ENCODE measurements at places on chromosomes 2 and 18.

DNA sequence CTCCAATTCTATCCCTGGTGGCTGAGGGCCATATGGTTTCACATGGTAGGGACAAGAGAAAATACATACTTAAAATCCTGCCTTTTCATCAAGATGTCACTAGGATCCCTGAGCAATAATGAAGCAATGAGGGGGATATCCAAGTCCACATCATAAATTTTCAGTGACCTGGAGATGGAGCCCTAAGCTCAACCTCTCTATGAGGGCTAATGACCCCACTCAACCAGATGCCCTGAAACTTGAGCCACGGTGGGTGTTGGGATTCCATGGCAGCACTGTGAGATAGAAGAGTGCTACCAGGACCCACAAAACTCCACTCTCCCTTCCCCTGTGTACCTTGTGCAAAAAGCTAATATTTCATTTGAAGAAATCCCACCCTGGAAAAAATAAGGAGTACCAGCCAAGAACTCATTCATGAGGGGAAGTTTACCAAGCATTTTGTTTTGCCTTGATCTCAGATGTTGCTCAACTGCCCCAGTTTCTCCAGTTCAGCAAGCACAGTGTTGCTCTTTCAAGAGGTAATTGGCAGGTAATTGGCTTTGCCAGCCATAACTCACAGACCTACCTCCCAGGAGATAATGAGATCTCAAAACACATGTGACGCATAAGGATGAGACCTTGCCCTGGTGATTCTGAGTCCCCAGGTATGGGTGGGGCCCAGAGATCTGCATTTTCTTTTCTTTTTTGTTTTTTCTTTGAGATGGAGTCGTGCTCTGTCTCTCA lies 51.0 kb upstream of the TTC39C start:
- no peak for DNase-seq

DNA sequence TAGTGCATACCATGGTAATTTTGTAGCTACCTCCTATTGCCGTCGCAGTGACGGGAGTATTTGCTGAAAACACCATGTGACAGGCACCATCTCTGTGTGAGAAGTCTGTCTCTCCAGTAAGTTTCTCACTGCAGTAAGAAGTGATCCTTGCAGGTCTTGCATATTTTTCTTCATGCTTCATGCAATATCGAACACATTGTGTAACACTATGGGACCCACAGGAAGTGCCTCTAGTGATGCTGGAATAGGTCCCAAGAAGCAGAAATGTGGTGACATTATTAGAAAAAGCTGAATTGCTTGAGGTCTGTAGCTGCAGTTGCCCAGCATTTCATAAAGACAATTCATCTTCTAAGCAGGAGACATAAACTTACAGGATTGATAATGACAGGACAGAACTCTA lies 167.6 kb downstream of the DCDC2C start:
- DNase-seq: no peak

- no peak for DNase-seq
Measured at GRCh38 chr18:42187611-42188380, 232.8 kb downstream of the PIK3C3 start.

DNA sequence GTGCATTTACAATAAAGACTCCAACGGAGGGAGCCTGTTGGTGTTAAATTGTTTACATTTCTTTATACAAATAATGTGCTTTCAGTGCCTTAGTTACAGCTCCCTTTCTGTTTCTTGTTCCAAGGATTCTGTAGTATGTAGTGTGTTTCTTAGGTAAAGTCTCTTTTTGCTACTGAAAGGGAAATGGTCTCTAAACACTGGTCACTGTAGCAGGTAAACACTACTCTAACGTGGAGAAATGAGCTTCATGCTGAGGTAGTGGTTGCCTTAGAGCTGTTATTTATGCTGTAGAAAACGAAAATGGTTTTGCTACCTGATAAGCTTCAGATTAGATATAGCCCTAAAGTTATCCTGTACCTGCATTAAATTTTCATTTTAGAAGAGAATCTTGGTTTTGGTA lies 163.6 kb downstream of the CAPN13 start:
- no peak for DNase-seq

DNA sequence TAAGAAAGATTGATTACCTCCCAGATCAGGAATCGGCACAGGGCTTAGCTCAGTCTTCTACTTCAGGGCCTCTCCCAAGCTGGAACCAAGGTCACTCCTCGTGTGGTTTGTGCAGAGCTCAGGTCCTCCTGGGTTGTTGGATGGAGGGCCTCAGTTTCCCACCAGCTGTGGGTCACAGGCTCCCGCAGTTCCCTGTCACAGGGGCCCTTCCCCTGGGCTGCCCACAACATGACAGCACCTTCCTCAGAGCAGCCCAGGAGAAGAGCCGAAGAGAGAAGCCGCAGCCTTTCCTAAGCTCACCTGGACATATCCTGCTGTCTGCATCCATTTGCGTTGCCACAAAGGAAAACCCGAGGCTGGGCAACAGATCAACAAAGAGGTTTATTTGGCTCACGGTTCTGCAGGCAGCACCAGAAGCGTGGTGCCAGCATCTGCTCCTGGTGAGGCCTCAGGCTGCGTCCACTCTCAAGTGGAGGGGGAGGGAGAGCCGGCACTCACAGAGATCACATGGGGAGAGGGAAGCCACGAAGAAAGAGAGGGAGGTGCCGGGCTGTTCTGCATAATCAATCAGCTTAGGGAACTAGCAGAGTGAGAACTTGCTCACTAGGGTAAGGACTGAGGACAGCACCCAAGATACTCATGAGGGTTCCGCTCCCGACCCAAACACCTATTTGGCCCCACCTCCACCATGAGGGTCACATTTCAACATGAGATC lies 13.0 kb upstream of the ALLC start:
- no peak for DNase-seq

DNA sequence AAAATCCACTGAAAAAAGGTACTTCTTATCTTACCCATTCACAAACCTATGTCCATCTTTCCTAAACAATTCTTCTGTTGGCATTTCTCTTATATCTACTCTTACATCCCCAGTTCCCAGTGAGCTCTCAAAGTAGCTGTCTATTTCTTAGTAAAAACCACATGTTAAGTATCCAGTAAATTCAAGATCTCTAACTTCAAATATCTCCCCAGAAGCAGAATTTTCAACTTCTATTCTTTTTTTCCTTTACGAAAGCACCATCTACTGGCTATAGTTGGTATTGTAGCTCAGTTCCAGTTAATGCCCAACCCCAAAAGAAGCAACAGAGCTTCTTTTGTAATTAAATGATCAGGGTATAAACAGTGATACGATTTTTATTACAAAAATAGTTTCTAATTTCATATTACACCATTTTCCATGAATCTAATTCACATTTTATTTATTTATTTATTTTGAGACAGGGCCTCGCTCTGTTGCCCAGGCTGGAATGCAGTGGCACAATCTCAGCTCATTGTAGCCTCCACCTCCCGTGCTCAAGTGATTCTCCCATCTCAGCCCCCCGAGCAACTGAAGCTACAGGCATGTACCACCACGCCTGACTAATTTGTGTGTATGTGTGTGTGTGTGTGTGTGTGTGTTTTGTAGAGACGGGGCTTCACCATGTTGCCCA lies 28.5 kb downstream of the HRH4 start:
- no peak for DNase-seq

DNA sequence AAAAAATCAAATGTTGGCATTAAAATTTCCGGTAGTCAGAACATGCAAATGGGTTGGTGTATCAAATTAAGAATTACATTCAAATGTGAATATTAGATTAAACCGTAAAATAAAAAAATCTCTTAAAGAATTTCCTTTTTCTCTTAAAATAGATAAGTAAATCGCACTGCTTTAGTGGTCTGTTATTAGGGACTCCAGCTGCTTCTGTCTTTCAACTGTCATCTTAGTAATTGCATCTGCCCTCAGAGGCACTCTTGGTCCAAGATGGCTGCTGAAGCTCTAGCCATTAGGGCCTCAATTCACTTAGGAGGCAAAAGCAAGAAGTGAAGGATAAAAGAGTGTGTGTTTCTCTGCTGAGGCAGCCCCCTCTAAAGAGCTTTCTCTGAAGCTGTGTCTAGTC lies 132.4 kb downstream of the MGAT5 start:
- DNase-seq: no peak

- no peak for DNase-seq
Measured at GRCh38 chr18:33745871-33746545, 168.0 kb downstream of the ASXL3 start.

DNA sequence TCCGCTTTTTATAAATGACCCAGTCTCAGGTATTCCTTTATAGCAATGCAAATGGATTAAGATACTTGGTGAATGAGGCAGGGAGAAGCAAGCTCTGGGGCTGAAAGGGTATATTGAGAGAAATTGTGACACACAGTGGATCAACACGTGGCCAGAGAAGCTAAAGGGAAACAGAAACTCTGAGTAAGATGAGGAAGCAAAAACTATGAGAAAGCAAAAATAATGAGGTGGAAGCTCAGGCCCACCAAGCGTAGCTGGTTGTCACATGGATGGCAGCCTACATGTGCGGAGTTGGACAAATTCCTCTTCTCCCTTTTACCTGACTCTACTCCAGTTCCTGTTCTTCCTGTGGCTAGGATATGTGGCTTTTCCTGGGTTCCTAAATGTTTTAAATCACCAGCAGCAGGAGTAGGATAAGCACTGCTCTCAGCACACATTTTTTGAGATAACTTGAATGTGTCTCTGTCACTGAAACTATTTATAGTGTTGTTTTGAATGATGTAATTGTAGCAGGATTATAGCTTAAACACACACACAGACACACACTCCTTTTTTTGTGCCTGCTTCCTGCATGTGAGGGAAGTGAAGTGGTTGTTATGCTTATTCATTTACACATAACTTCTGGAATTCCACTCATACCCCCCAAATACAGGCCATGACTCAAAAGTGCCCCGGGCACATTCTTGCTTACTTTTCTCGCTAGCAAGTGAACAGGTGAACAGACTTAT lies 30.1 kb upstream of the EPC2 start:
- no peak for DNase-seq

DNA sequence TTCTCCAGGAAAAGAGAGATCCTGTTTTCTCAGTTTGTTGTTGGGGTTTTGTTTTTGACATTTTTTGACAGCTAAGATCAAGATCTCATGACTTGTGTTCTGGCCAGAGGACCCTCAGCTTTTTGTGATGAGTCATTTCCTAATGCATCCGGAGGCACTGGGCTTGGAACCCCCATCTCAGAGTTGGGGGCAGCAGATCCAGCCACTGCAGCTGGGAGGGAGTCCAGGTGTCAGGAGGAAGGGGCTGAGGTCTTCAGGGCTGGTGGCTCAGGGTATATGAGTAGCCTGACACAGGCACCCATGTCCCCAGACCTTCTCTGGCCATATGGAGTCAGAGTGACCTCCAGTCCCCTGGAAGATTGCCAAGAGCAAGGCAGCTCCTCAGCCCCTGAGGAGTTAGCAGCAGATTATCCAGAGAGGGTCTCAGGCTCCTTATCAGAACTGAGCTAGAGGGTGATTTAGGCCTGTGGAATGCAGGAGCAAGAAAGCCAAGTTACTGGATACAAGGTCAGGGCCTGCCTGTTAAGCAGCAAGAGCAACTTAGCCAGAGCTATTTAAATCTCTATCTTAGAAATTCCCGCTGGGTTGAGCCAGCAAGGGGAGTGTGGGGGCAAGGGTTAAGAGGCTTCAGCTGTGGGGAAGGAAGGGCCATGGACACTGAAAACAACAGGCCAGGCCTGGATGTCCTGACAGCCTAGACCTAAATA lies 62.4 kb downstream of the TANC1 start:
- no peak for DNase-seq

GRCh38 chr2:152925547-152926448 lies 207.4 kb downstream of the ARL6IP6 start:
- peak; percentile 1 for DNase-seq

- DNase-seq: no peak
Measured at GRCh38 chr2:19312949-19313348, 45.5 kb downstream of the OSR1 start.

DNA sequence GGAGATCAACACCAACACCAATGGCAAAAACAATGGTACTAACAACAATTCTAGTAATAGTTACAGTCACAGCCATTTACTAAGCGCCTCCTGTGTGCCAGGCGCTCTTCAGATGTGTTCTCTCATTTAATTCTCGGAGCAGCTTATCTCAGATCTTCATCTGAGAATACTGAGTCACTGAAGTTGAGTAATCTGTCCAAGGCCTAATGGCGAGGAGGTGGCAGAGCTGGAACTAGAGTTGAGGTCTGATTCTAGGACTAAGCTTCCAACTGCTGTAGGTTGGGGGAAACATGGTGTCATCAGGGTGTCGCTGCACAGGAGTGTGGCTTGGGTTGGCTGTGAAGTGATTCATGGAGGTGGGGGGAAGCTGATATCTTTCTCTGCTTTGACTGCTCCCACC lies 156.1 kb downstream of the DYSF start:
- DNase-seq: no peak

- DNase-seq: no peak
Measured at GRCh38 chr18:61967252-61967891, 74.6 kb upstream of the RNF152 start.

DNA sequence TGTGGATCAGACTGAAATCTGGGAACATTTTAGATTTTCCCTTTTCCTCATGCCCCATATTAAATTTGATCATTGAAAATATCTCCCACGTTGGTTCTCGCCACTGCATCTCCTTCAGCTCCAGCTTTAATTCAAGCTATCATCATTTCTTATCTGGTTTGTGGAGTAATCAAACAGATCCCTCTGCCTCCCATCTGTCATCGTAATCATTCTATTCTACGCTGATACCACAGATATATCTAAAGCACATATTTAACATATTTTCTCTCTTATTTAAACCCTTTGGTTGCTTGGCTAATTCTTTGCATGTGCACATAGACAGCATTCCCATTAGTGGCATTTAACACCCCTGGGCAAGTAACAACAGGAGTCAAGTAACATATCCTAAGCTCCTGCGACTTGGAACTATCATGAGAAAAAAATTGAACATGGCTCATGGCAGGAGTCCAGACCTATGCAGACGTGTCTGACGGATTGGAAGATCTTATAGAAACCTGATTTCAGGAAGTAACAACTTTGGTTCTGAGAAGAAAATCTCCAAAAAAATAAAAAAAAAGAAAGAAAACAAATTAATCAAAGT lies 158.8 kb upstream of the KYNU start:
- DNase-seq: no peak

GRCh38 chr2:210288408-210288807 lies 26.6 kb downstream of the MYL1 start:
- no peak for DNase-seq

DNA sequence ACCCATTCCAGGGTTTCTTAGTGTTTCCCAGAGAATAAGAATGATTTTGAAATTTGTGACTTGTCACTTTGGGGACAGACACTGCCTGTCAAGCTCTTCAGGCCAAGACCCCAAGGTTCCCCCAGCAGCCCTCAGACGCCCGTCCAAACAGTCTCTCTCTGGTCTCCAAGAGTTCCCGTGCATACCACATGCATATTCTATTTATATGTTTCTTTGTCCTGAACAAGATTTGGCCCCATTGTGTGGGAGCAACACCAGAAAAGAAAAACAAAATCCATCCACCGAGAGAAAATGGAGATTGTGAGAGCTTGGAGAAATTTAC lies 52.2 kb upstream of the CTAGE1 start:
- no peak for DNase-seq

GRCh38 chr2:170155723-170156253 lies 22.2 kb upstream of the MYO3B start:
- DNase-seq: no peak
